ENCODE measurements at places on chromosomes 5 and 9. TPM values are rescaled to one million over a fixed set of nuclear protein-coding genes. Genes with fewer than 3 reads are reported as not detected.

The LCN6 gene
- not detected for total RNA-seq

DNA sequence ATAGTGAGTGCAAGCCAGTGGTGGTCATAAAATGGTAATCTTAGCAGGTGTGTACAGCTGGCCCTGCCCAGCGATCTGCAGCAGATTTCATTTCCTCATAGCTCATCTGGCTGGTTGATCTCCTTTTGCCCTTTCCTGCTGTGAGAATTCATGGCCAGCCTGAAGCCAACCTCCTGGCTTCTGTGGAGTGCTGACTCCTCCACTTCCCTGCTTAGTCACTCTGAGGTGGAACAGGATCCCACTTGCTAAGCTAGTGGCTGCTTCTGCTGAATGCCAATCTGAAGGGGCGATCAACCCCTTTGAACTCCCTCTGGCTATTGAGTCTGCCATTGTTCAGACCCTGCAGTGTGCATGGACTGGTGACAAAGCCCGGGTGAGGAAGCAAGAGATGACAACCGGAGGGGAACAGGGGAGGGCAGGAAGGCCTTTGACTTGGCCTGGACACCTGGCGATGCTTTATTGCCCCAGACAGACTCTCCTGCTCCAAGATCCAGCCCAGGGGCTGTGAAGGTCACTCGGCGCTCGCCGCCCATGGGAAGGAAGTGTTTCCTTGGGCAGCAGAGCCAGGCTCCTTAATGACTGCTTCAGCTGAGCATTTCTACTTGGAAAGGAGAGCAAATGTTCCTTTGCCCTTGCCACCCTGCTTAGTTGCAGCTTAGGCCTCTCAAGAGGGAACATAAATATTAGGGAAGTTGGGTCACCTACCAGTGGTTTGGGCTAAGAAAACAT is 341.1 kb downstream of the ZSWIM6 start:
- DNase-seq, result no peak
- no peaks in the 10 kb centered on the region for H3K4me1 ChIP-seq
- no peaks in the 10 kb centered on the region for H3K36me3 ChIP-seq
- H3K27me3 ChIP-seq, result no peaks in the 10 kb centered on the region

DNA sequence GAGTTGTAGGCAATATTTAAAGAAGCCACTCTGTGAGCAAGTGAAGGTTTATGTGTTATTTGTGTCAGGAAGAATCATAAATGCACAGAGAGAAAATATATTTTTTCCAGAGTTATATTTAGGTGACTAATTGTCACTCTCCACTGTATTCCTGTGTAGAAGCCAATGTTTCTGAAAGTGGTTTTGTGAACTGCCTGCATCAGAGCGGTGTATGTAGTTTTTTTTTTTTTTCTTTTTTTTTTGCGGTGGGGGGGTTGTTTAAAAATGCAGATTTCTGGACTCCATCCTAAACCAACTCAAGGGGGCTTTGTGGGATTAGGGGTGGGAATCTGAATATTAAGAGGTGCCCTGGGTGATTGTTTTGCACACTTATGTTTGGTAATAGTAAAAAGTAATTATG is 103.4 kb downstream of the GDNF start:
- H3K27ac ChIP-seq, result no peak overlapping the region
- H3K4me3 ChIP-seq, result no peak overlapping the region

DNA sequence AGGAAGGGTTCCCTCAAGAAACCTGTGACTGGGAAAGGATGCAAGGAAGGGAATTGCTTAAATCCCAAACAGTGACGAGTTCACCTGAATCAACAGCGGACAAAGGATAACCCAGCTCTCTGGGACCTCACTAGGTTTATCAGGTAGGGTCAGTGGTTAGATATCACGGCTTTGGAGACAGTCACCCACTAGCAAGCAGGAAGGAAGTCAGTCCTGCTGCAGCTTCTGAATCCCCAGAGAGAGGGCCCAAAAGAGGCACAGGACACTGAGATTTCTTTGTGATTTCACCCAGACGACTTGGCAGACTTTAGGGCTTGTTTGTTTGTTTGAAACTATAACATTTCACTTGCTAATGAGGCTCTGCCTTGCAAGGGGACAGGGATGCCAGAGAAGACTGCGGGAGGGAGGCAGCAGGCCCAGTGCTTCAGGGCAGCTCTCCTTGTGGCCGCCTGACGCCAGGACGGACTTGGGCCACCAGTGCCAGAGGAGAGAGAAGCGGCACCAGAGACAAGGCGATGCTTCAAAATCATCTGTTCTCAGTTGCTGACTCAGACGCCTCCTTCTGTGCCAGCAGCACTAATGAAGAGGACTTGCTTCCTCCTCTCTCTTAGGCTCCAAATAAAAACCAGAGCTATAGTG is 275.6 kb upstream of the SLC30A5 start:
- H3K27ac ChIP-seq, result no peak overlapping the region
- no peaks in the 10 kb centered on the region for H3K36me3 ChIP-seq
- DNase-seq, result no peak
- no peaks in the 10 kb centered on the region for H3K4me1 ChIP-seq
- H3K4me3 ChIP-seq, result no peak overlapping the region
- no peaks in the 10 kb centered on the region for H3K27me3 ChIP-seq

DNA sequence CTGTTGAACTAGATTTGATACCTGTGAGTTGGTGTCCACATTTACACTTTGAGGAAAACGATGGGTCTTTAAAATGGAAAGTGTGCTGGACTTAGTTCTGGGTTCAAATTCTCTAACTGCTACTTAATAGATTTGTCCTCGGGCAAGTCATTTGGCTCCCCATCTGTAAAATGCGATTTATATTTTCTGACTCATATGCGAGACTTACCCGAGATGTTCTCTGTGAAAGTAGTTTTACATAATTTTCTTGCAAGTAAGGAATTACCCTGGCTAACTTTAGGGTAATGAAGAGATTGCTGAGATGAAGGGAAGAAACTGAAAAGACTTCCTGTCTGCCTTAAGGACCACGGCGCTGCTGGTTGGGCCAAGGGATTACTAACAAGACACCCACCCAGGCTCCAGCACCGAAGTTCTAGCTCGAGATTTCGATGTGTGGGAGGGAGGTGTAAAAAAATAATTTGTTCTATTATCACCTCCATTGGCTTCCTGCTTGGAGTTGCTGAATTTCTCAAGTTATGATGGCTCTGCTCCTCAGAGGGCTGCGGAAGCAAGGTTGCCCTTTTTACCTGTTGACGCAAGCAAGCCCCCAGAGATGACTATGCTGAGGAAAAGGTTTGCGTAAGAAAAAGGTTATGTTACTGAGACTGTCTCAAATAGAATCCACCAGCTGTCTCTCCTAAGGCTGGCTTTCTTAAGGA is 24.1 kb downstream of the PCSK1 start:
- H3K27me3 ChIP-seq, result no peaks in the 10 kb centered on the region
- no peaks in the 10 kb centered on the region for H3K4me1 ChIP-seq
- H3K4me3 ChIP-seq, result no peak overlapping the region
- no peak for DNase-seq

DNA sequence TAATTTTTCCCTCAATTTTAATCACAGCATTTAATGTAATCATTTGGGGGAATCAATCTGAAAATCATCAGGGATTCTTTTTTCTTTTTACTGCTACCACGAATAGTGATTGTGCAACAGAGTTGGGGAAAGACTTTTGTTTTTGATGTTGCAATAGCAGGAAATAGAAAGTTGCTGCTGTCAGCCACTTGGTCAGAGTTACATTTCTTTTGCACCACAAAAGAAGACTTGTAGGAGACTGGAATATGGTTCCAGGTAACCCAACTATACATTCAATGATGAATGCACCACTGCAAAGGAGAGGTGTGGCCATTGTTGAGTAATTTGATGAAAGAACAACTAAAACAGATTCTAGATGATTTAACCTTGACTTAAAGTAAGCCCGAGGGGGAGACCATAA is 46.3 kb upstream of the PALM2AKAP2 start:
- no peaks in the 10 kb centered on the region for H3K36me3 ChIP-seq
- H3K4me1 ChIP-seq, result peaks cover 10% of the 10 kb centered on the region
- H3K4me3 ChIP-seq, result no peak overlapping the region
- no peak overlapping the region for H3K27ac ChIP-seq
- H3K27me3 ChIP-seq, result no peaks in the 10 kb centered on the region

DNA sequence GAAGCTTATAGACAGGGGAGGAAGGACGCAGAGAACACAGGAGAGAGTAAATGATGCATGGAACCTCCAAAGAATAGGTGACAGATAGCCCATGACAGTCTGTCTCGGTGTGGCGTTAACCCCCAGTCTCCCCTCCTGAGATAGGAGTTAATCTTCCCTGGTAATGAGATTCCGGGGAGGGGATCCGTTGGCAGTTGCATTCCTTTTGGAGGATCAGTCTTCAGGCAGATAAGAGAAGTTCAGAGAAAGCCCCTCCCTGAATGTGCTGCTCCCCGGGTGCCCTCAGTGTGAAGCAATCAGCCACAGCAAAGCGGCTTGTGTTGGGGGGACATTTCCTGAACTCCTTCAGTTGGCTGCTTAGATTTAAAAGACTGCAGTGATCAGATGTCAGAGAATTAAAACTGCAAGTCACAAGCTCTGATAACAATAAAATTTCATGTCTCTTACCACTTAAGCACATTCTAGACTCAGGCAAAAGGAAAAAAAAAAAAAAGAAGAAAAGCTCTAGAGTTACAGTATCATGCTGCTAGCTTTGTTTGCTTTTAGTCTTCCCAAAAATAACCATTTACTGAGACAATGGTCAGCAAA is 121.1 kb downstream of the EGFLAM start:
- no peak overlapping the region for H3K27ac ChIP-seq
- H3K4me1 ChIP-seq, result peaks cover 3% of the 10 kb centered on the region
- H3K4me3 ChIP-seq, result no peak overlapping the region
- H3K36me3 ChIP-seq, result no peaks in the 10 kb centered on the region

- H3K4me3 ChIP-seq, result no peak overlapping the region
- H3K36me3 ChIP-seq, result no peaks in the 10 kb centered on the region
- no peaks in the 10 kb centered on the region for H3K4me1 ChIP-seq
- no peaks in the 10 kb centered on the region for H3K27me3 ChIP-seq
- DNase-seq, result no peak
These were observed 53.9 kb upstream of the EFNA5 start for GRCh38 chr5:107724642-107725041.

DNA sequence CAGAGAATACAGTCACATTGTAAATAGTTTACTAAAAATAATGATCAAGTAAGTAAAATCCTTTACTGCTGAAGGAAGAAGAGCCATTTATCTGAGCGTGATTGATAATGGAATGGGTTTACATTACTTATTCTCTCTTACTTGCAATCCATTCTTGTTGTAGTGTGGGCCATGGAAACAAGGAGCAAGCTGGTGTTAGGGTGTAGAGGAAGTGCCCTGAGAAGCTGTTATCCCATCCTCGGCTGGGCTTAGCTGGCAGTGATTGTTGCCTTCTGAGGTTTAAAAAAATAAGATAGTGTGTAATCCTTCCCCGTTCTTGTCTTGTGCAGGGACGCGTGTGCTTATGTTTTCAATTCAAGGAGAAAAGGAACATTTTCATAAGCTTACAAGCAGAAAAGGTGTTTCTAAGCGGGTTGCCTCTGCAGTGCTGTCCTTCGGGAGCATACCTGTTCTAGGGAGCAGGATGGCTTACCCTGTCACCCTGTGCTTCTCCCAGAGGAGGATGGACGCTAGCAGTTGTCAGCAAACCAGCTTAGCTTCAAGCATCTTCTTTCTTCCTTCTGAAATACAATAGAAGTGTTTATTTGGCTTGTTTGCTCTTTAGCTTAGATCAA is 188.3 kb downstream of the ARHGEF28 start:
- H3K4me3 ChIP-seq, result no peak overlapping the region
- H3K27me3 ChIP-seq, result no peaks in the 10 kb centered on the region
- peaks cover 6% of the 10 kb centered on the region for H3K4me1 ChIP-seq
- peaks cover 9% of the 10 kb centered on the region for H3K36me3 ChIP-seq
- no peak overlapping the region for H3K27ac ChIP-seq
- no peak for DNase-seq

DNA sequence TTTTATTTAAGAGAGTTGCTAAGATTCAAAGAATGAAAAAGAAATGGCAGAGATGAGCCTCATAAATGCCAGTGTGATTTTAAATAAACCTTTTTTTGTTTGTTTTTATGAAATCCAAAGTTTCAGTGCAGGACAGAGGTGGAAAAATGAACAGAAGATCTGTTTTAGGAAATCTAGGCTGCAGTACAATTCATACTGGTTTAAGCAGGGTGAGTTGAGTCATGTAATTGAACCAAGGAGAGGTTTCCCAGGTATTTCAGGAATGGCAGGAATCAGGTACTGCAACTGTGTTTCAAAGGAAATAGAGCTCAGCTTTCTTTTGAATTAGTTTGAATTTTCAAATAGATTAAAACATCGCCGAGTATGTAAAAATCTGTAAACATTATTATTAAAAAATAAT is 3.0 kb upstream of the ANKRD31 start:
- no peak overlapping the region for H3K27ac ChIP-seq
- no peaks in the 10 kb centered on the region for H3K27me3 ChIP-seq
- H3K4me1 ChIP-seq, result peaks cover 7% of the 10 kb centered on the region
- no peak for DNase-seq
- no peaks in the 10 kb centered on the region for H3K36me3 ChIP-seq

DNA sequence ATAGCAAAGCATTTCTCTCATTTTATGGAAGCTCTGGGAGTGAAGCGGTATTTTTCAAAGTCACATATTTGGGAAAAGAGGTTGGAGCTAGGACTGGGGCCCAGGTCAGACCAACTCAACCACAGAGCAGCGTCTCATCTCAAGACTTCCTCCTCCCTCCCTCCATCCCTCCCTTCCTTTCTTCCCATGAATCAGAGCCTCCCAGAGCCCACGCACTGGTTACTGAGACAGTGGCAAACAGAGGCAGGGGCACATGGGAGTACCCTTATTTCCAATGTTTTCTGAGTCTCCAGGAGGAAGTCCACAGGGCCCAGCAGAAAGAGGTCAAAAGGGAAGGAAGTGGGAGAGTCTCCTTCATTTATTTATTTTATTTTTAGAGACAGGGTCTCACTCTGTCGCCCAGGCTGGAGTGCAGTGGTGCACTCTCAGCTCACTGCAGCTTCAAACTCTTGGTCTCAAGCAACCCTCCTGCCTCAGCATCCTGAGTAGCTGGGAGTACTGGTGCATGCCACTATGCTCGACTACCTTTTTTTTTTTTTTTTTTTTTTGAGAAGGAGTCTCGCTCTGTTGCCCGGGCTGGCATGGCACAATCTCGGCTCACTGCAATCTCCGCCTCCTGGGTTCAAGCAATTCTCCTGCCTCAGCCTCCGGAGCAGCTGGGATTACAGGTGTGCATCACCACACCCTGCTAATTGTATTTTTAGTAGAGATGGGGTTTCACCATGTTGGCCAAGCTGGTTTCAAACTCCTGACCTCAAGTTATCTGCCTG is 52.5 kb upstream of the CDKN2AIPNL start:
- H3K4me3 ChIP-seq, result no peak overlapping the region
- H3K36me3 ChIP-seq, result no peaks in the 10 kb centered on the region
- peaks cover 21% of the 10 kb centered on the region for H3K4me1 ChIP-seq

GRCh38 chr5:68243251-68243650 is 27.7 kb downstream of the PIK3R1 start:
- H3K4me1 ChIP-seq, result peaks cover 46% of the 10 kb centered on the region
- H3K4me3 ChIP-seq, result no peak overlapping the region
- no peaks in the 10 kb centered on the region for H3K36me3 ChIP-seq
- no peaks in the 10 kb centered on the region for H3K27me3 ChIP-seq
- DNase-seq, result no peak

Measured in SJSA1 (cell line).